ENCODE measurements at places on chromosomes 11 and 22. TPM values are rescaled to one million over a fixed set of nuclear protein-coding genes. Genes with fewer than 3 reads are reported as not detected.

DNA sequence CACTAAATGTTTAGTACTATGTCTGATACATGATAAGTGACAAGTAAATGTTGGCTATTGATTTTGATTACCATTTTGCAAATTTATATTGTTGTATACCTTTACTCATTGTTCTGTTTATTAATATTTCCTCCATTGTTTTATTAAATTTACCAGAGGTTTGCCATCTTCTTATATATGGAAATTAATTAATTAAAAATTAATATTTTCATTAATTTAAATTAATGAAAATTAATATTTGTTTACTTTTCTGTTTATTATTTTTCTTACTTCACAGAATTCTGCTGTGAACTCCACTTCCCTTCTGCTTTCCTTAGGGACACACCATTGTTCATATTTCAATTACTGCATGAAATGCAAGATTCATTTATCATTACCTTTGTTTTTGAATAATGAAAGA lies 331.0 kb downstream of the LARGE1 start:
- no peak for DNase-seq

- DNase-seq: no peak
These were observed 57.1 kb upstream of the OLFML1 start for GRCh38 chr11:7428196-7428595.

DNA sequence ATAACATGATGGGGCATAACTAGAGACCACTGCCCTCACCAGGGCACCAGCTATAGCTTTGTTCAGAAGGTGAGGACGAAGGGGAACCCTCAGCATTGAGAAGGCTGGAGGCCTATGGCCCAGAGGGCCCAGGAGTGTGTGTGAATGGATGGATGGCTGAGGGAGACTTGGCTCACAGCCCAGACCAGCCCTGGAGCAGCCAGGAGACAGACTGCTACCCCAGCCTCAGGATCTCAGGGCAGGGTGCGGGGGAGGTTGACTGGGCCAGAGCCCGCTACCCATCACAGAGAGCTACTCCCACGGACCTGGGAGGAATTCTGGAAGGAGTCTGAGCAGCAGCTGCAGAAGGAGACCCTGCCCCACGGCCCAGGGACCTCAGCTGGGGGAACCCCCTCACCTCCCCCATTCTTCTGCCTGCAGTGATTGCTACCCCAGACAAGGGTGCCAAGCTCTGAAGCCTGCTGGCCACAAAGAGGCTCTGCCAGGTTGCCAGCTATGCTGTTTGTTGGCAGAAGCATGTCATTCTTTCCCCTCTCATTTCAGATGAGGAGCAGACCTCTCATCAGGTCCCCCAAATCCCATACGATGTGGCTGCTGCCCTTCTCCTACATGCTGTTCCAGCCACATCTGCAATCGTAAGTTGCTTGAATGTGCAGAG lies 5.4 kb upstream of the CSDC2 start:
- DNase-seq: no peak

- no peak for DNase-seq
These were observed 12.7 kb downstream of the SLC15A3 start for GRCh38 chr11:60939301-60939700.

- no peak for DNase-seq
These were observed 11.0 kb downstream of the RBFOX2 start for GRCh38 chr22:36017651-36018091.

GRCh38 chr11:120929664-120930154 lies 94.2 kb upstream of the TBCEL start:
- DNase-seq: peak; percentile 70

DNA sequence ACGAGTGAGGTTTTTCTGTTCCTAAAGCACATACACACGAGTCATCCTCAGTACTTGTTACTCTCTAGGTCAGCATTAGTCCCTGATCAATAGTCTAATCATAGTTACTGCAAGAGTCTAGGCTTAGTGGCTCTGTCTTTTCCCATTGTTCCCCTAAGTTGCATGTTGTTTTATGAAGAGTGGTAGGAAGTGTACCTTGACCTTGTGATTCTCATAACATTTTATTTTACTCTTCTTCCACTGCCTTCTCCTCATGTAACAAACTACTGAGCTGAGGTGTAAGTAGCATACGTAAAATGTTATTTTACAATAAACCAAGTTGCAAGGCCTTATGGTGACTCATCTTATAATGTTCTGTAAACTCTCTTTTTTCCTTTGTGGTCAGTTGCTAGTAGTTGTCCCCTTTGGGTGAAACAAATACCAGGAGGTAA lies 15.0 kb downstream of the METTL15 start:
- peak; percentile 23 for DNase-seq

DNA sequence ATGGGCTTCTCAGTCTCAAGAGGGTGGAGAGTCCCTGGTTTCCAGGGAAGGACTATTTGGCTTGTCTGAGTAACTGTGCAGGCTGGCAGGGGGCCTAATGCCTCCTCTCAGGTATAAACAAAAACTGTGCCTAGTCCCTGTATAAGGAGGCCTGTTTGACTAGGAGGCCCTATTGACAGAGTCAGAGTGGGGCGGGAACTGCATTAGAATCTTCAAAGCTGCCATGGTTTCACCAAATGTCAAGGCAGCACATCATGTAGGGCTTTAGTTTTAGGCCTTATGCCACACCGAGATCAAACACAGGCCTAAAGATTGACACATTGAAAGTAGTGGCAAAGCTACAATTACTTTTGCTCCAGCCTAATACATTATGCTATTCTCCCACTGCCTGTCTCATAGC lies 611.5 kb upstream of the B3GAT1 start:
- DNase-seq: no peak

DNA sequence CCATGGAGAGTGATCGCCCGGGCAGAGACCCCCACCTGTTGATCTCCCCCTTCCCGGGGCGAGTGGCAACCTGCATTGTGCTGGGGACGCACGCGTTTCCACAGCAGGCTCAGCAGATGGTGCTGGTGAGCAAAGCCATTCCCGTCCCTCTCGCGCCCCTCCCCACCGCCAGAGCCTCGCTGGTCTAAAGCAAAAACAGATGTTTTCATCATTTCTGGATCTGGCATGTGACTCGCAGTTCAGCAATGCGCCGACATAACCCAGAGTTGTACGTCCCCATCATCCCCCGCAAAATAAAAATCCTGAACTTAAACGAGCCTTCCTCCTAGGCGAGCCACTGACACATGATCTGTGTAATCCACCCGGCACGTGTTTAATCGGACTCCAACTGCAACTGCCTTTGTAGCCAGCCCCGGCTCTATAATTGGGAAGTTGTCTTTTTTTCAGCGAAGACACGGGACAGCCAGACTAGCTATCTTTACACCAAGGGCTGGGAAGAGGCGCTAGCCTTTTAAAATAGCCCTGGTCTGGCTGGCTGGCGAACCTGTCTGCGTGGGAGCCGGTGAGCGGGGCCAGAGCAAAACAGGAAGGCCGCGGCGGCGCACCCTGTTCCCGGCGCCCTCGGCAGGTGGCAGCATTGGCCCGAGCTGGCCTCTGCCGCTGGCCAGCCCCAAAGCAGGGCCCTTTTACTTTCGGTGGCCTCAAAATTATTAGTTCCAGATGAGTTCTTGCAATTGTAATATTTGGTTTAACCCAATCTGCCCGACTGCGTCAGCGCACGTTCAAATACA lies 203.0 kb upstream of the SORL1-AS1 start:
- DNase-seq: peak; percentile 88

GRCh38 chr11:18012906-18013781 lies at the start of gene SERGEF:
SERGEF (minus strand) TSS chr11:18013047; CDS start chr11:18013010, 37 bp downstream.
- DNase-seq: peak; percentile 95

- DNase-seq: peak; percentile 81
These were observed 32.7 kb upstream of the GLYATL1B start for GRCh38 chr11:59053387-59053786.

DNA sequence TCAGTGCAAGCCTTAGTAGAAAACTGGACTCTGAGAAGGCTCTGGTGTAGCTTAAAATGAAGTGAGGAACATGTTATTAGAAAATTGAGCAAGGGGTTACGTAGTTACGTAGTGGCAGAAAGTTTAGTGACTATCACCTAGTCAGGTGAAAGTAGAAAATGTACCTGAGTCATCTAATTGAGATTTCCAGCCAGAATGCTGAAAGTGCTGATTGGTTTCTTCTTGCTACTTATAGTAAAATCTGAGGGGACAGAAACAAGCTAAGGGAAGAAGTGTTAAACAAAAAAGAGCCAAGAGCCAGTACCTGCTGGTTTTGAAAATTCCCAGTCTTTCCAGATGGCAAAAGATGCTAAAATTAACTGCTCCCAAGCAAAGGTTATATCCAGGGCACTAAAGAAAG lies 29.4 kb downstream of the ZNF280B start:
- DNase-seq: no peak

DNA sequence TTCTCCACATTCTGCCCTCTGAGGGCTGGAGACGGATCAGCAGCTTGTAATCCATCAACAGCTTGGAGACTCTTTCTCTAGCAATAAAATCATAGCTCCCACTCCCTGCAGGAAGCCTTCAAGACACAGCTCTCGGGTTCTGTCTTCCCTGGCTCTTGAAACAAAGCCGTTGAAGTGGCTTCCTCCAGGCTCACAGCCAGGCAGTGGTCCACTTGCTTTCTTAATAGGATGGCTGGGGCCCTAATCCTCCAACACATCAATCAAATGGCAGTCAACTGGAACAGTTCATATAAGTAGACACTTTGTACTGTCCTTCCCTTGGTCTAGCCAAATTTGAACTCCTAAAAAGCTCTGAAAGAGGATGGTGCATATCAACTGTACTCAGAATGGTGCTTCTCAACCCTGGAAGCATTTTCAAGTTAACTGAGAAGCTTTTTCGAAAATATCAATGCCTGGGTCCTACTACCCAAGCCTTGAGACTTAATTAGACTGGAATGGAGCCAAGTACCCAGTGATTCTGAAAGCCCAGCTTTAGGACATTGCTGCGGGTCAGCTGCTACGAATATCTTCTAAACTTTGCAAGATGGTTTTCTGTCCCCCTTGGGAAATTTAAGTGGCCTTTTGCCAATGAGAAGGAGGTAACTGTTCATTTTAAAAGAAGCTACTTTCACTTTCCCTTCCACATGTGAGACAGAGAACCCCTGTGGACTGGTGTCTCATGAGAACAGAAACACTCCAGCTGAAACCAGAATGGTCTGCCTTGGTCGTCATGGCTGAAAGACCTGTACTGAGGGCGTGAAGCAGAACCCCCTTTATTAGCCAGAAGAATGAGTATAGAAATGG lies 74.7 kb downstream of the SC5D start:
- no peak for DNase-seq

- no peak for DNase-seq
These were observed 9.2 kb downstream of the RELA start for GRCh38 chr11:65653229-65654225.

GRCh38 chr11:44097821-44098220 lies 2.3 kb downstream of the EXT2 start:
- DNase-seq: no peak

GRCh38 chr11:116960930-116961329 lies 123.5 kb upstream of the APOA1 start:
- no peak for DNase-seq

- no peak for DNase-seq
These were observed 74.4 kb downstream of the GAB4 start for GRCh38 chr22:16933291-16934282.

- peak; percentile 79 for DNase-seq
These were observed 10.2 kb downstream of the SERPIND1 start for GRCh38 chr22:20783844-20784723.

DNA sequence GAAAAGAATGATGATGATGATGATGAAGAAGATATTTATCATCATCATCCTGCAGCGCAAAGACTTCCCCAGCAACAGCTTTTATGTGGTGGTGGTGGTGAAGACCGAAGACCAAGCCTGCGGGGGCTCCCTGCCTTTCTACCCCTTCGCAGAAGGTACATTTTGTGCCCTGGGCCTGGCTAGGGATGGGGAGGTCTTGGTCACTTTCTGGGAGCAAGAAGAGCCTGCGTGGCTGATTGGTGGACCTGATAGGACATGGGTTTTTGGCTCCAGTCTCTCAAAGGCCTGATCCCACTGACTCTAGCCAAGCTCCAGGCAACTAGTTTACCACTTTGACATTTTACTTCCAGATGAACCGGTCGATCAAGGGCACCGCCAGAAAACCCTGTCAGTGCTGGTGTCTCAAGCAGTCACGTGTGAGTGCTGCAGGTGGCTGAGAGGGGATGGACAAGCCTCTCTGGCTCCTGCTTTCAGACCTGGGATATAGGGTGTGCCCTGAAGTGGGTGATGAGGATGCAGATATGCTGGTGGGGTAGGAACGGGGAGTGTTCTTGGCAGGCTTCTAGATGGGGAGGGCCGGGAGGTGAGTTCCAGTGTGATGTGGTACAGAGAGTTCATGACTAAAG lies 5.3 kb downstream of the SIDT2 start:
- no peak for DNase-seq

DNA sequence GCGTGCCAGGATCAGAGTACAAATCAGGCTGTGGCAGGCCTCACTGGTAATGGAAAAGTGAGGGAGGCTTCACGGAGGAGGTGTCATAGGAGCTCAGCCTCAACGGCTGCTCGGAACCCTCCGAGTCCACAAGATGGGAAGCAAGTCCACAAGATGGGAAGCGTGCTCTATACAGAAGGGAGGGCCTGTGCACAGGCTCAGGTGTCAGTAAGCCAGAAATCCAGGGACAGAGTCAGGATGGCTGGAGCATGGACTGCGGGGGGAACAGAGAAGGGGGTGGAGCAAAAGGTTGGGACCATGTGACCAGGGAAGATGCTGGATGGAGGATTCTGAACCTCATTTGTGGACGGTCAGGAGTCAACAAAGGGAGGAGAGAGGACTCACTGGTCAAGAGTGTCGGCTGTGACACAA lies 3.4 kb upstream of the DPP3 start:
- DNase-seq: no peak

- no peak for DNase-seq
These were observed 1.8 kb downstream of the ARHGAP1 start for GRCh38 chr11:46698597-46698996.

Gene ACR
- total RNA-seq: not detected

Gene MRGPRX3
- not detected for total RNA-seq

Gene CTR9
- total RNA-seq: 15.9 TPM

Gene DDIAS
- 5.7 TPM for total RNA-seq

Gene SLN
- total RNA-seq: not detected

Gene CNTN5
- total RNA-seq: not detected

Gene RIMBP3C
- not detected for total RNA-seq

Gene OR8G5
- total RNA-seq: not detected

Data from HT-29 (cell line).